ENCODE measurements at places on chromosomes 6 and 20. TPM values are rescaled to one million over a fixed set of nuclear protein-coding genes. Genes with fewer than 3 reads are reported as not detected.

PDYN gene
- total RNA-seq, result not detected

HS3ST5 gene
- total RNA-seq, result not detected

OR2B6 gene
- total RNA-seq, result not detected

PRPH2 gene
- total RNA-seq, result 0.38 TPM

PCED1A gene
- total RNA-seq, result 9.6 TPM

SERINC1 gene
- total RNA-seq, result 205 TPM

LHFPL5 gene
- not detected for total RNA-seq

RIMS1 gene
- total RNA-seq, result 21.2 TPM

WFDC5 gene
- total RNA-seq, result not detected

TFAP2C gene
- total RNA-seq, result not detected

CASP8AP2 gene
- 10.0 TPM for total RNA-seq

SPATA2 gene
- 1.0 TPM for total RNA-seq

RAB23 gene
- total RNA-seq, result 4.2 TPM

SLC35F1 gene
- under 0.01 TPM for total RNA-seq

GMEB2 gene
- total RNA-seq, result 6.3 TPM

PGC gene
- not detected for total RNA-seq

MBOAT1 gene
- 35.7 TPM for total RNA-seq

MLIP gene
- 1.3 TPM for total RNA-seq

SLC22A3 gene
- not detected for total RNA-seq

OPN5 gene
- total RNA-seq, result not detected

TASP1 gene
- 6.3 TPM for total RNA-seq

TUBB1 gene
- total RNA-seq, result not detected

HLA-DPA1 gene
- total RNA-seq, result 6.3 TPM

Data from dermis microvascular lymphatic vessel endothelial cell (primary cell).